ENCODE measurements at places on chromosomes 3 and 15.

DNA sequence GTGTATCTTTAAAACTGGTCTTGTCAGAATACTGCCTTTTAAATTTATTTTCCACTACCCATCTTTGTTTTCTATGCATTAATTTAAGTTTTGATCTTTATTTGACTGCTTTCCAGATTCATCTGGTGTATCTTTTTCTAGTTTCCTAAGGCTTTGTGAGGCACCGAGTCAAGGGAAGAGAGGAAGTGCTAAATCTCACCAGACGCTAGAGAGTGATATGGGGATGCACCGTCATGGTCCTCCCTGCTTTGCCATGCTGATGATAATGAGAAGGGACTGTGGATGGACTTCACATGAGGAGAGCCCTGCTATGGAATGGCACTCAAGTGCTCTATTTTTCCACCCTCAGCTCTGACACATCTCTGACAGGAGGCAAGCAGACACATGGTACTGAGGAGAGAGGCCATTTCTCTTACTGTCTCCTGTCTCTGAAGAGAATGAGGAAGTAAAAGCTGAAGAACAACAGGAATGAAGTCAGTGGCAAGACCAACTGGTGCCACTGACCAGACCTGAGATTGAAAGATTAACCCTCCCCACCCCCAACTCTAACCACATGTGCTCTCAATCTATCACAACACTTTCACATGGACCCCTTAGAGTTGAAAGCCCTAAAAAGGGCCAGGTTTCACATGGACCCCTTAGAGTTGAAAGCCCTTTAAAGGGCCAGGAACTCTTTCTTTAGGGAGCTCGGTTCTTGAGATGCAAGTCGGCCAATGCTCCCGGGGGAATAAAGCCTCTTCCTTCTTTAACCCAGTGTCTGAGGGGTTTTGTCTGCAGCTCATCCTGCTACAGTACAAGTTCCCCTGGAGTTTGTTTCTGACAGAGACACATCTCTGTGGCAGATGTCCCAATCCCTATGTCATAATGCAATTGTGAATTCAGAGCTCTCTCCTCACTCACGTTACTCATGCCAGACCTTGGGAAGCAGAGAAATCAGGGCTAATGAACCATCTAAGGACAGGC, at the start of gene IQCF2:
Gene IQCF2, plus strand, starts transcription at position 913 of the 963 bp plus-strand sequence. CDS start 52 bp downstream, outside the sequence.
- DNase-seq, result no peak

GRCh38 chr3:75294124-75294523, 370.0 kb upstream of the FRG2C start:
- DNase-seq, result no peak

DNA sequence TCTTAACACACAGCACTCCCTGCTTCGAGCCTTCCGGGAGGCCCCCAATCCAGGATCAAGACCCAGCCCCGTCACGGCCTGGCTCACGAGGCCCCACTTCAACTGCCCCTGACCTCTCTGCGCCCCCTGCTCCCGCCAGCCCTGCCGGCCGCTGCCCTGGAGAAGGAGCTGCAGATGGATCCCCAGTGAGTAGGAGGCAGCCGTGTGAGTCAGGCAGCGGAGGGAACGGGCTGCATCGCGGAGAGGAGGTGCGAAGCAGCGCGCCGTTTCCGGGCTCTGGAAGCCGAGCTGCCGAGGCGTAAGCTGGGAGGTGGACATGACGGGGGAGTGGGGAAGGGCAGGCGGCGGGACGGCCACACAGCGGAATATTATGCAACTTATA, 133.4 kb downstream of the TPRA1 start:
- DNase-seq, result no peak

DNA sequence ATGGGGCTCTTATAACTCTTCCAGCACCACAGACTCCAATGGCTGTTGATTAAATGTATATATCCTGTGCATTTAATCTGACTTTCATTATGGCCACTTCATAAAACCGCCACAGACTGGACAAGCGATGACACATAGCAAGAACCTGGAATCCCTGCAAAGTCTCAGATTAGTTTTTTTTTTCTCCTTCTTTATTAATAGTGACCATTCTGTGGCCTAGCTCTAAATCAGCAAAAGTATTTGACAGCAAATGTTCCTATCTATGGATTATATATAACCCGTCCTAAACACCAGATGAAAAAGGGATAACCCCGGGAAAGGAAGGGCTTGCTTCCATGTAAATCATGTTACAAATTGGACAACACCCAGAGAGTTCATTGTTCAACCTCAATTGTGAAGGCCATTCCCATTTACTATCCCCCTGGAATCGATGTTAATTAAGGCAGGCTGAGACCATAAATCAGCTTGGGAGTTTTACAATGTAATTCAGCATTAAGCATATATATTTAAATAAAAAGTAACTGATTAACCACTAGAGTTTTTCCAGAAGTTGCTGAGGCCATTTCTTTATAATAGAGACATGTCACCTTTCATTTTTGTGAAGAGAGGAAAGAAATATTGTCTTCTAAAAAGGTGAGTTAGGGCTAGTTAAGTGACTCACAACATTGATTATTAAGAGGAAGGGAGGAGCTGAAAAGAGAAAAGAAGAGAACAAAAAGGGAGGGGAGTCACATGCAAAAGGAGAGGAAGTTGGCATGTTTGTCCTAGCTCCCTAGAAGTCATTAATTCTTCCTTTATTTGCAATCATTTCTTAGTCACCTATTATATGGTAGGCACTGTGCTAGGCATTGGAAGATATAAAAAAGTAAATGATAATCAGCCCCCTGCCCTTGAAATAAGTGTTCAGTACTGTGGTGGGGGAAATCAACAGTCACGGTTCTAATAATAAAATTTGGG, 26.2 kb downstream of the ALDH1A2 start:
- no peak for DNase-seq

DNA sequence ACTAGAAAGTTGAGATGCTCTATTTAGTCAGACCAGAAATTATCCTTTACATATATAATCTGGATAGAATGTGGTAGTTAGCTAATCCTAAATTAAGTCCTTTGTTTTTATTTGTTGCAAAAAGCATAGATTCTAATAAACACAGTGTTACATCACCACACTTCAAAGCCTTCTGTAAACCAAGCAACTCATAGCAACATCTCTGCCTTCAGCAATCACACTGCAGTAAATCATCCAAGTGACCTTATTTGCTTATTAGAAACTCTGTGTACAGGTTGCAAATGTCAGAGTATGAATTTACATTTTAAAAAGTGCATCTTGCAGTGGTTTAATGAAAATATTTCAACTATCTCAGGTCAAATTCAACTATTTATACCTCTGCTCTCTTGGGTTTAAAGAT, 242.5 kb downstream of the GBE1 start:
- no peak for DNase-seq

GRCh38 chr3:120684896-120685295, 2.9 kb upstream of the HGD start:
- DNase-seq, result no peak

GRCh38 chr3:81841540-81841939, 80.1 kb upstream of the GBE1 start:
- DNase-seq, result no peak

DNA sequence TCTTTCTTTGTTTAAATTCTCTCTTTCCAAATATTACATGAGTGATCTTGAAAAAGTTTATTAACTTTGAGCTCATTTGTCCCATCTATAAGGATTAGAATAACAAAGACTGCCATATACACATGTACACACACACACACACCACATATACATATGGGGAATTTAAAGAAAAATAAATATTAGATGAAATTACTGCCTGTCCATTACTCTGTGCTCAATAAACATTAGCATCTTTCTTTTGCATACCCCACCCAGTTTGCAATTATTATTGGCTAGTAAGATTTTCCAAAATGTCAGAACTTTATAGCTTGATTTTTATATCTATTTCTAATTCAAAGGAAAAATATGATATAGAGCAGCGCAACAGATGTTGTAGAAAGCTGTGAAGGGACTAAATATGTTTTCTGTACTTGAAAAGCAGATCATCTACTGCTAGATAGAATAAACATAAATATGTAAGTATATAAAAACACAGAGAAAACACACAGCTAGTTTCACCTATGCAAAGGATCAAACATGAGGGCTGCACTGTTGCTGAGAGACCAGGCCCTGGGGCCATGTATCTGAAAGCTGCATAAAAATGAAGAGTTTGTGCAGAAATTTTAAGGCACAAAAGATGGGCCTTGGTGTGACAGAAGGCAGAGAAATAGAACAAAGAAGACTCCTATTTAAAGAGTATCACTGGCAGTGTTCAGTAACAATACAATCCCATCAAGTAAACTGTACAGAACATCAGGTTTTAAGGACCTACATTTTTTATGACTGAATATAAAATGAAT, 114.2 kb upstream of the NECTIN3 start:
- DNase-seq, result no peak

- no peak for DNase-seq
Observed at GRCh38 chr15:35654332-35654731, 108.4 kb upstream of the DPH6 start.

- no peak for DNase-seq
Observed at GRCh38 chr3:123081718-123082369, 15.0 kb downstream of the PDIA5 start.

DNA sequence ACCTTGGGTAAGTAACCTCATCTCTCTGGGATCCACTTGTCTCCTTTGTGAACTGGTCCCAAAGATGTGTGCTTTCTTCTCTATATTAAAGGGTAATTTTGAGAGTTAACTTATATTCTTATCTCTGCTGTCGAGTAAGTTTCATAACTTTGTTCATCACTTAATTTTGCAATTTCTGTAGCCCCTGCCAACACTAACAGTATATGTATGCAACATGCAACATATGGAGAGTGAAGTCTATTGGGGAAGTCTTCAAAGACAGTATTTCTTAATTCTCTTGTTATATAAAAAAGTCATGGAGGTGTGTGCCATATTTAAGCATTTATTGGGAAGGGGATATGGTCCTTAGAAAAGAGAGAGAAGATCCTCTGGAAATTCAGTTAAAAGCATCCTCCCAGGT, 85.9 kb downstream of the LRRC3B start:
- no peak for DNase-seq

GRCh38 chr3:4019501-4019900, 220.3 kb downstream of the LRRN1 start:
- no peak for DNase-seq

DNA sequence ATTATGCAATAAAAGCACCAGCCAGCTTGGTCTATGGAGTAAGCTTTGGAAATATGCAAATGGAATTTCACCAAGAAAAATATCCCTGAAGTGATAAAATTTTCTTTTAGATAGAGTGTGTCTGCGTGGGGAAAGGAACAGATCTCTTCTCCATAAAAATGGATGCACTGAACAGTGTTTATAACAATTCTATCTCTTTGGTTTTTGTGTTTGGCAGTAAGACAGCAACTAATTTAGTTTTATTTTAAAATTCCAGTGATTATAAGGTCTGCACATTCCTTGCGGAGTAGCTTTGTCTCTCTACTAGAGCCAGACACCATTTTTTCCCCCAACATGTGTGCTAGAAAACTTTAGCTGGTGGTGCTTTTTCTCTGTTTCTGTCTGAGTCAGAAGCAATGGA, 712.4 kb downstream of the GRM7 start:
- DNase-seq, result no peak

DNA sequence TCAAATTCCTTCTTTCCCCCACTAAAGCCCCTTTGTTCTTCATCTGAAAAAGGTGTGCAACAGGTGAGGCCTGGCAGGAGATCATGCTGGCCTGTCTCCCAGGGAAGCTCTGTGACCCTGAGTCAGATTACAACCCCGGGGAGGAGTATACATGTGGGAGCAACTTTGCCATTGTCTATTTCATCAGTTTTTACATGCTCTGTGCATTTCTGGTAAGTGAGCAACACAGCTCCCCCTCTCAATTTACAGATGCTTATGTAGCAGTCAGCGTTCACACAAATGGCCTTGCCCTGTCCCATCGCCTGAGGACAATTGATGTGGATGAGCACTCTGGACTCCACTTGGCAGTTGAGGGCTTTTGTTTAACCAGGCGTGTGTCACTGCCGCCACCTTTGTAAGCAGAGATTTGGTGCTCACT, 70.4 kb downstream of the CHDH start:
- DNase-seq, result no peak

- no peak for DNase-seq
Observed at GRCh38 chr3:194328053-194328657, 23.0 kb downstream of the CPN2 start.

DNA sequence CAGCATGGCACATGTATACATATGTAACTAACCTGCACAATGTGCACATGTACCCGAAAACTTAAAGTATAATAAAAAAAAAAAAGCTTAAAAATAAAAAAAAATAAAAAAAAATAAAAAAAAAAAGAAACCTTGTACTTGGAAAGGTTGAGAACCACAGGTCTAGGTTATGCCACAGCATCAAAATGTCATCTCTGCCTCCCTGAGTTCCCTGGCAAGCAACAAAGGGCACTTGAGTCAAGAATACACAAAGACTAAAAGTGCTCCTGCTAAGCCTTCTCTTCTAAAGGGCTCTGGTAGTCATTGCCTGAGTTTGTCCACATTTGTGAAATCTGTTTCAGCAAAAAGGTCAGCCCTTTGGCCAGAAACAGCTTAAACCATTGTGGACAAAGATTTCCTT, 395.8 kb upstream of the CCDC54 start:
- DNase-seq, result no peak

DNA sequence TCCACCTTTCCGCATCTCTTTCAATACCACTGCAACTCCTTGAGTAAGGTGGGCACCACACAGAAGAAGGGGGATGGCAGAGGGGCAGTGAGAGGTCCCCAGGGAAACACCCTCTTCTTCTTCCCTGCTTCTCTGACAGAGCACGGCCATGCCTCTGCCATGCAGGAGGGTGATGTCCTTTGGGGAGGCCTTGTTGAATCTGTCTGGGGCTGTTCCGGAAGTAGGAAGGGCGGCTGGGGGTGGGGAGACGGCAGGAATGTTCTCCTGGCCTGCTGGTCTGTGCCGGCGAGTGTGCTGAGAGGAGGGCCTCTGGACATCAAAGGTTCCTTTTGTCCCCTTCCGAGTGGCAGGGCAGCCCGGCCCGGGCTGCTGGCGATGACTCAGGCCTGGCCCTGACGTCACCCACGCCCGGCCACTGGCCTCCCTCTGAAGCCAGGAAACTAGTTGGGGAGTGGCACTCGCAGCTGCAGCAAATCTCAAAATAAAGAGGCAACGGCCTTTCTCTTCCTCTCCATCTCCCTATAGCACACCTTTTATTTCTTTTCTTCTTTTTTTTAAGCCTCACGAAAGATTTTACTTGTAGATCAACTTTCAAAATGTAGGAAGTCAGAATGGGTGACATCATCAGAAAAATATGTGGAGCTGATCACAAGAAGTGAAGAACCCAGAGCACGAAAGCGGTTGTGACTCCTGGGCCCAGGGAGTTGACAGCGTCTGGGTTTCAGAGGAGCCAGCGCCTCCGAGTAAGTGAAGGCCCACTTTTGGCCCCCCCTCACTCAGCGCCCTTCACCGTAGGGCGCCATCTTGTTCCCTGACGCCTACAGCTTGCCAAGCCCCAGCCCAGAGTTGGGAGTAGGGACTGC, at the start of gene ZBTB38:
Gene ZBTB38, plus strand, starts transcription at position 443 of the 863 bp plus-strand sequence. CDS start 73,885 bp downstream, outside the sequence.
- DNase-seq, result peak; percentile 89
